HEK293T (cell line): ENCODE measurements at places on chromosomes 2 and 18.

DNA sequence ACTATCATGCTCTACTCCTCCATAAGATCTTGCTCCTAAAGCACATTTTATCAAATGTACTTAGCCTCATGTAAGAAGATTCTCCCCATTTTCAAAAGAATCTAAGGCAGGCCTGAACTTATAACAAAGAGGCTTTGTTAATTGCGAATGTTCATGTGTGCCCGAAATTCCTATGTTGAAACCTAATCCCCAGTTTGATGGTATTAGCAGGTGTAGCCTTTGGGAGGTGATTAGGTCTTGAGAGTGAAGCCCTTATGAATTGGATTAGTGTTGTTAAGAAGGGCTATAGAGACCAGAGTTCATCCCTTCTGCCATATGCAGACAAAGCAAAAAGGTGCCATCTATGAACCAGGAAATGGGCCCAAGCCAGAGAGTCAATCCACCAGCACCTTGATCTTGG, 234.5 kb downstream of the PAX3 start:
- DNase-seq = no peak

- DNase-seq = no peak
These were observed 9.5 kb downstream of the GRHL1 start for GRCh38 chr2:9961013-9961412.

GRCh38 chr2:49044350-49045079, 109.8 kb downstream of the FSHR start:
- no peak for DNase-seq

GRCh38 chr2:83941886-83942285, 517.2 kb downstream of the SUCLG1 start:
- DNase-seq = no peak

DNA sequence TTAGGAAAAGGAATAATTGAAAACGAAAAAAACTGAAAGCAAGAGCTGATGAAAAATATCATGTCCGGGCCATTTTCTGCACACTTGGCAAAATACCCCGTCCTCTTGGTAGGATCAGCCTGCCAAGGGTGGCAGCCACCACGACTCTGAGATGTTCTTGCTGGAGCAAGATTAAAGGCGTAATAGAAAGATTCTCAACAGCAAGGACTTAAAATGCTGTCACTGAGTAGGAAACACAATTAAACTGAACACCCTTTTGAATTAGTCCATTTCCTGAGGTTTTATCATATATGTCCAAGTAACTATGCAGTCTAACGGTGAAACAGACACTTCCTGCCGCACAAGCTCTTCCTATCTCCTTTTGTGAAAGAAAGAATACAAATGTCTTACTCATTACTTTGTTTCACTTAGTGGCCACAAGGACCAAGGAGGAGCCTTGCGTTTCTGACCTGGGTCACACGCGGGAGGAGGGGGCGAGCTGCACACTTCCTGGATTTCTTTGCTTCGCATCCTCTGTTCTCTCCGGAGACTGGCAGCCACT, 222.7 kb downstream of the PIEZO2 start:
- DNase-seq = no peak
